ENCODE measurements at places on chromosomes 7 and 10.

GRCh38 chr7:73565675-73566340 lies 8.3 kb upstream of the BCL7B start:
- no peak for DNase-seq

GRCh38 chr10:127216786-127217185 lies 20.4 kb upstream of the INSYN2A start:
- DNase-seq: no peak

- no peak for DNase-seq
These were observed 128.3 kb downstream of the SKAP2 start for GRCh38 chr7:26735976-26736600.

DNA sequence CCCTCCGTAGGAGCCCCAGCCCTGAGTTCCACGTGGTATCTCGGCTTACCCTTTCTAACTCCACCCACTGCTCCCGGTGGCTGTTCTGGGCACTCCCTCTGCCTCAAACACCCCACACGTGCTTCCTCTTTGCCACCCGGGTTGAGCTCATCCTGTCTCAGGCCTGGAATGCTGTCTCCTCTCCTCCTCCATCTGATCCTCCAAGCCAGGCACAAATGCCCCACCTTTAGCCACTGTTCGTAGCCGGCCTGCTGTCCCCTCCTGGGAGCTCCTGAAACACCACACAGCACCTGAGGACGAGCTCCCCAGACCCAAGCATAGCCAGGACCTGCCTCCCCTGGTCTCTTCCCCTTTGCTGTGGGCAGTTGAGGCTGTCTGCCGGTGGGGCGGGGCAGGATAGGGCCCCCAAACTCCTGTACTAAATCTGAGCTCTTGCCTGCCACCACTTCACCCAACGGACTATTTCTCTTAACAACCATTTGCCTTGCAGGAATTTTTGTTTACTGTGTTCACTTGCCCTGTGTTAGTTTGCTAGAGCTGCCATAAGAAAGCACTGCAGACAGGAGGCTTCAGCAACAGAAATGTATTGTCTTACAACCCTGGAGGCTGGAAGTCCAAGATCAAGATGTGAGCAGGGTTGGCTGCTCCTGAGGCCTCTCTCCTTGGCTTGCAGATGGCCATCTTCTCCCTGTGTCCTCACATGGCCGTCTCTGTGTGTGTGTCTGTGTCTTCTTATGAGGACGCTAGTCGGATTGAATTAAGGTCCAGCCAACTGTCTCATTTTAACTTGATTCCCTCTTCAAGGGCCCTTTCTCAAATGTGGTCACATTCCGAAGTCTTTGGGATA lies 58.3 kb upstream of the SHH start:
- DNase-seq: no peak

DNA sequence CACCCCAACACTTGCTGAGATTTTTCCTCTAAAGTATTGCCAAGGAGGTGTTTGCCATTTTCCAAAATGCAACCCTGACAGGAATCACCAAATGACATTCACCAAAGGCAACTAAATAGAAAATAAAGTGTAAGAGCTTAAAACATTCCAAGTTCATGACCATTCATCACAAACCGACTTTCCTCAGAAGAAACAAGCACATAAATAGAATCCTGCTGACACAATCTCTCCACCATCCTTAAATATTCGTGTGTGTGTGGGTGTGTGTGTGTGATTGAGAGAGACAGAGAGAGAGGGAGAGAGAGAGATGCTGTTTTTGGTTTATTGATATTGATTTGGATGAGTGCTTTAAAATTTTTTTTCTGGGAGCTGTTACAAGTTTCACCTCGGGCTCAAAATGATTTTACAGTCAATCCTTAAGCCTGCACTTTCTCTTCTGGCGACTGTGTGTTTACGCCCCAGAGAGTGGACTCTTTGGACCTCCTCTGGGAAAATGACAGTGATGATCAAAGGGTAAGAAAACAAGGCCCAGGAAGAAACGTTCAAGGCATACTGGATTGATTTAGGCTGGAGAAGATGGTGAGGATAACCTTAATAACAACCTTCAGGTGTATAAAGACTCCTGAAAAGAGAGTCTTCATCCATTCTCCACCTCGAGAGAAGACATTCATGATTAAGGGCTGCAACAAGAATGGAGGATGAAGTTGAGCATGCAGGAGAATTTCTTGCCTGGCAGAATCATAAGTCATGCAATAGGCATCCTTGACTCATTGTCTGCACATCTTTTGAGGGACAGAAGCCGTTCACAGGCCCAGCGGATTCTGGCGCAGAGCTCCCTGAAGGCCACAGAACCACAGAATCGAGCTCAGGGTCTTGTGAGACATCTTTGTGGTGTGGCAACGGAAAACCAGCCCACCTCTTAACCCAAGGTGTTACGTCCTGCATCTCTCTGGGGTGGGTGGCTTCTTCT lies 104.4 kb upstream of the FGFR2 start:
- no peak for DNase-seq

GRCh38 chr7:148664324-148664723 lies 34.4 kb upstream of the CUL1 start:
- no peak for DNase-seq

- DNase-seq: no peak
These were observed 88.0 kb downstream of the TMEM178B start for GRCh38 chr7:141161550-141162535.
